Stimulated activated CD8-positive, alpha-beta memory T cell treated with anti-CD3 and anti-CD28 coated beads, Interleukin-4, amount 100 ng/mL, for 1 hour (primary cell): ENCODE measurements at places on chromosomes 5 and 9.

DNA sequence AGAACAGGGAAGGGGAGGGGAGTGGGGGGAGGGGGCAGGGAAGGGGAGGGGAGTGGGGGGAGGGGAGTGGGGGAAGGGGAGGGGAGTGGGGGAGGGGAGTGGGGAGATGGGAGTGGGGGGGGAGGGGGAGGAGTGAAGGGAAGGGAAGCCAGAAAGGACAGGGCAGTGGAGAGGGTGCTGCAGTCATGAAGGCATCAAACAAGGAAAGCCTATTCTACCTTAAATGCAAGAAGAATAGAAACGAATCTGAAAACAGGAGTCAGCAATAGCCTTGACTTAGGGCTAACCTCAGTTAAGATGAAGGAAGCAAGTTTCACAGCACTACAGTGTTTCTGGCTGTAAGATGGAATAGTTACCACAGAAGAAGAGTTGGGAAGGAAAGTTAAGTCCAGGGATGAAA lies 59.5 kb downstream of the CAMSAP1 start:
- DNase-seq: no peak

GRCh38 chr5:118314931-118315330 lies 673.4 kb downstream of the DTWD2 start:
- no peak for DNase-seq

- DNase-seq: no peak
Measured at GRCh38 chr5:149748471-149749094, 18.5 kb downstream of the PPARGC1B start.

GRCh38 chr5:94250985-94251384 lies 367.4 kb downstream of the KIAA0825 start:
- DNase-seq: no peak

GRCh38 chr5:56800186-56800585 lies 15.2 kb upstream of the MAP3K1 start:
- no peak for DNase-seq

GRCh38 chr5:149745212-149745942 lies 15.3 kb downstream of the PPARGC1B start:
- no peak for DNase-seq

DNA sequence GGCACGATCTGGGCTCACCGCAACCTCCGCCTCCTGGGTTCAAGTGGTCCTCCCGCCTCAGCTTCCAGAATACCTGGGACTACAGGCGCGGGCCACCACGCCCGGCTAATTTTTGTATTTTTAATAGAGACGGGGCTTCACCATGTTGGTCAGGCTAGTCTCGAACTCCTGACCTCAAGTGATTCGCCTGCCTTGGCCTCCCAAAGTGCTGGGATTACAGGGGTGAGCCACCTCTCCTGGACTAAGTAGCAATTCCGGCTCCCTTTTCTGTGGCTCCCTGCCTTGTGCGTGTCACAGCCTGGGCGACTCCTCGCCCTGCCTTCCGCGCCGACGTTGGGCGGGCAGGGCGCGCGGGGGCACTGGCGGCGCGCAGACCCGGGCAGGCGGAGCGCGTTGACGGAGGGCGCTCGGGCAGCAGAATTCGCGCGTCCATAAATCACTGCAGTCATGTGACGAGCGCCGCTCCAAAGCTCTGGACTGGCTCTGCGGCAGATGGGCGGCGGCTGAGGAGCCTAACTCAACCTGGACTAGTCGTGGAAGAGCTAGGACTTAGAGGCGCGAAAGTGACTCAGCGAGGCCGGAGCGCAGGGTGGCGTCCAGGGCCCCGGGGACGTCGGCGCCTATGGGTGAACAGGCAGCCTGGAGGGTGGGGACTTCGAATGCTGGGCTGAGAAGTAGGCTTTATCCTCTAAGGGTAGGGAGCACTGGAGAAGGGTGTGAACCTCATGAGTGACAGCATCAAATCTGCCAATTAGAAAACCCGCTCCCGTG lies 1.4 kb upstream of the CIZ1 start:
- peak; percentile 18 for DNase-seq
